ENCODE measurements at places on chromosomes 4 and X. TPM values are rescaled to one million over a fixed set of nuclear protein-coding genes. Genes with fewer than 3 reads are reported as not detected.

The C4orf50 gene
- total RNA-seq: not detected

DNA sequence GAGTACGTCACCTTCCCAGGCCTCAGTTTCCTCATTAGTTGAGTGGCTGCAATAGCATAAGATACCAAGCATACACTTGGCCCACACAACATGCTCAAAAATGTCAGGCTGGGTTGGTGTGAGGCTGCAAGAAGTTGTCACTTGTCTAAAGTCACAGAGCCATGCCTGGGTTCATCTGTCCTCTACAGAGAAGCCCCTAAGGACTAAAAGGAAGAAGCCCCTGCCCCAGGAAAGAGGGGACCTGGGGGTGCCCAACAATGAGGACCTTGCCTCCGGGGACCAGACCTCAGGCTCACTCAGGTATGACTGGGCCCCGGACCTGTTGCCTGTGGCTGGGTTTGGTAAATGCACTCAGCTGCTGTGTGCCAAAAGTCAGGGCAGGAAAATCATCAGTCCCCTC is 82.7 kb downstream of the CRMP1 start:
- H3K4me3 ChIP-seq: no peak overlapping the region
- no peaks in the 10 kb centered on the region for H3K36me3 ChIP-seq
- no peak for DNase-seq

The RAB9B gene
- 0.60 TPM for total RNA-seq

GRCh38 chrX:37993837-37994619 is 12.3 kb upstream of the SYTL5 start:
- H3K4me1 ChIP-seq: no peaks in the 10 kb centered on the region
- DNase-seq: peak; percentile 7
- no peaks in the 10 kb centered on the region for H3K27me3 ChIP-seq
- H3K4me3 ChIP-seq: no peak overlapping the region

- H3K27ac ChIP-seq: no peak overlapping the region
- no peak overlapping the region for H3K4me3 ChIP-seq
- no peak for DNase-seq
Observed at GRCh38 chr4:2352729-2353221, 65.7 kb downstream of the ZFYVE28 start.

DNA sequence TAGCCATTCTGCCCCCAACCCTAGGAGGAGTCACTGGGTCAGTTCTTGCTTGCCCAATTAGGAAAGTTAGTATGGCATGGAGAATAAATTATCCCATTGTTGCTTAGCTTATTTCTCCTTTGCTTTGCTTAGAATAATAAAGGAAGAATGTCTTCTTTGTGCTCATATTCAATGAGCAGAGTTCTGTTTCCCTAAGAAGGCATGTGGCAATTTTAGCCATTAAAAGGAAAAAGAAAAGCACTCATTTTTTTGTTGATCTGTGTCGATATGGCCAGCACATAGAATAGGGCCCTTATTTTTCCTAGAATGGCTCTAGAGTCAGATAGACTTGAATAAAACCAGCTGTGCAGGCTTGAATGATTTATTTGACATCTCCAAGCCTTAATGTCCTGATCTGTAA is 166.4 kb upstream of the PPARGC1A start:
- no peak overlapping the region for H3K27ac ChIP-seq
- no peaks in the 10 kb centered on the region for H3K4me1 ChIP-seq
- DNase-seq: no peak
- no peaks in the 10 kb centered on the region for H3K27me3 ChIP-seq
- H3K36me3 ChIP-seq: no peaks in the 10 kb centered on the region
- no peak overlapping the region for H3K4me3 ChIP-seq

The SLC7A11 gene
- 2.6 TPM for total RNA-seq

- no peaks in the 10 kb centered on the region for H3K4me1 ChIP-seq
- H3K27me3 ChIP-seq: no peaks in the 10 kb centered on the region
- no peak overlapping the region for H3K27ac ChIP-seq
- no peaks in the 10 kb centered on the region for H3K36me3 ChIP-seq
Observed at GRCh38 chr4:100679926-100680325, 162.1 kb upstream of the EMCN start.

DNA sequence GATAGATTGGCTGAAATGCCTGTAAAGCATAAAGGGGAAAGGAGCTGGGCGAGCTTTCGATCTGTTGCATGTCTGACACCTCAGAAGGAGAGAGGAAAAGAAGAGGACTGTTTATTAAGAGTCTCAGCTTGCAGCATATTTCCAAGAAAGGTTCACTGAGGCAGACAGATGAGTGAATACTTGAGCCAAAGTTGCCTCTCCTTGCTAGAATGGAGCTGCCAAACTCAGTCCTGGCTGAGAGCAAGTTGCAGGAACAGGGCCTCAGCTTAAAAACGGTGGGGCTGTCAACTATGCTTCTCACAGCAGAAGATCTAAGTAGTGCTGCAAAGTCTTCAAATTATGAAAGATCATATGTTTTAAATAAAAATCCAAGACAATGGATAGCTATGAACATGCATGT is 707.5 kb downstream of the PCDH7 start:
- H3K36me3 ChIP-seq: no peaks in the 10 kb centered on the region
- no peaks in the 10 kb centered on the region for H3K27me3 ChIP-seq
- no peak for DNase-seq
- H3K27ac ChIP-seq: no peak overlapping the region
- no peak overlapping the region for H3K4me3 ChIP-seq

DNA sequence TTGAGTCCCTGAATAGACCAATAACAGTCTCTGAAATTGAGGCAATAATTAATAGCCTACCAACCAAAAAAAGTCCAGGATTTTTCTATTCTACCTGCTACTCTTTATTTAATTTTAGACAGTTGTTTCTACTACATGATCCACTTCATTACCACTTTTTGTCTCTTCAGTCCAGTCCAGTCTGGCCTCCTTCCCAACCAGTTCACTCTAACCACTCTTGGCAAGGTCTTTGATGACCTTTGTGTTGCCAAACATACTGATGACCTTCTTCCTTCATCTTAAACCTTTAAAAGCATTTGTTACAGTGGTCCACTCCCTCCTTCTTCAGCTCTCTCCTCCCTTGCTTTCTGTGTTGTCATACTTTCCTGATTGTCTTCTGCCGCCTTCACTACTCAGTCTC is 12.8 kb upstream of the UBQLN2 start:
- no peaks in the 10 kb centered on the region for H3K27me3 ChIP-seq
- no peaks in the 10 kb centered on the region for H3K4me1 ChIP-seq
- no peaks in the 10 kb centered on the region for H3K36me3 ChIP-seq
- no peak overlapping the region for H3K27ac ChIP-seq
- no peak overlapping the region for H3K4me3 ChIP-seq

DNA sequence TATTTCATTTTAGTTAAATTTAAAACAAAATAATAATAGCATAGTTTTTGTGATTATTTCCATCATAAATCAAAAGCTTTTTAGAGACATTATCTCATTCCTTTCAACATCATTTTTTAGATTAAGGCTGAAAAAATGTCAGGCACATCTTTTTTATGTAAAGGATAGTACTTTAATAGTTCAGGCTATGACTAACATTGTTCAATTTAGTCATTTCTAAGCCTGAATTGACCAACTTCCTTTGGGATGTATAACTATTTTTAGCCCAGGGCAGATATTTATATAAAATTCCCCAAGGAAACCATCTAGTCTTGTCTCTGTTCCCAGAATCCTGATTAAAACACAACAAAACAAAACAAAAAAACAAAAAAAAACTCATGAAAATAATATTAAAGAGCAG is 145.6 kb upstream of the PCDH18 start:
- no peaks in the 10 kb centered on the region for H3K4me1 ChIP-seq
- no peaks in the 10 kb centered on the region for H3K27me3 ChIP-seq
- no peaks in the 10 kb centered on the region for H3K36me3 ChIP-seq
- no peak overlapping the region for H3K4me3 ChIP-seq
- no peak overlapping the region for H3K27ac ChIP-seq

DNA sequence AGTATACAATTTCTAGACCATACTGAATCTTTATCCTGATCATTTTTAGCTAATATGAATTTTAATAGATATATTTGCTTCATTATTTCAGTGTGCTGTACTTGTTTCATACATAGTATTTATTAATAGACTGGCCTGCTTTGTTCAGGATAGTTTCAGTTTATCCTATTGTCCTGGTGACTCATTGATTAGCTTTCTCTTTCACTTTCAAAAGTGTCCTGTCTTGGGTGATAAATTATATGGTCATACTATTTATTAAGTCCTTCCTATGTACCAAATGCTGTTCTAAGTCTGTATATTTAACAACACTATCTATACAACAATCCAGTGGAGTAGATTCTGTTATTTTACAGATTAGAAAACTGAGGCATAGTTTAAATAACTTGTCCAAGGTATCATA is 153.8 kb upstream of the RAPGEF2 start:
- DNase-seq: no peak
- no peaks in the 10 kb centered on the region for H3K4me1 ChIP-seq
- H3K4me3 ChIP-seq: no peak overlapping the region

The MUC7 gene
- total RNA-seq: not detected

- H3K4me1 ChIP-seq: no peaks in the 10 kb centered on the region
- H3K4me3 ChIP-seq: no peak overlapping the region
- no peaks in the 10 kb centered on the region for H3K36me3 ChIP-seq
- no peak overlapping the region for H3K27ac ChIP-seq
- no peaks in the 10 kb centered on the region for H3K27me3 ChIP-seq
Observed at GRCh38 chr4:154985673-154986072, 204.6 kb downstream of the RBM46 start.

DNA sequence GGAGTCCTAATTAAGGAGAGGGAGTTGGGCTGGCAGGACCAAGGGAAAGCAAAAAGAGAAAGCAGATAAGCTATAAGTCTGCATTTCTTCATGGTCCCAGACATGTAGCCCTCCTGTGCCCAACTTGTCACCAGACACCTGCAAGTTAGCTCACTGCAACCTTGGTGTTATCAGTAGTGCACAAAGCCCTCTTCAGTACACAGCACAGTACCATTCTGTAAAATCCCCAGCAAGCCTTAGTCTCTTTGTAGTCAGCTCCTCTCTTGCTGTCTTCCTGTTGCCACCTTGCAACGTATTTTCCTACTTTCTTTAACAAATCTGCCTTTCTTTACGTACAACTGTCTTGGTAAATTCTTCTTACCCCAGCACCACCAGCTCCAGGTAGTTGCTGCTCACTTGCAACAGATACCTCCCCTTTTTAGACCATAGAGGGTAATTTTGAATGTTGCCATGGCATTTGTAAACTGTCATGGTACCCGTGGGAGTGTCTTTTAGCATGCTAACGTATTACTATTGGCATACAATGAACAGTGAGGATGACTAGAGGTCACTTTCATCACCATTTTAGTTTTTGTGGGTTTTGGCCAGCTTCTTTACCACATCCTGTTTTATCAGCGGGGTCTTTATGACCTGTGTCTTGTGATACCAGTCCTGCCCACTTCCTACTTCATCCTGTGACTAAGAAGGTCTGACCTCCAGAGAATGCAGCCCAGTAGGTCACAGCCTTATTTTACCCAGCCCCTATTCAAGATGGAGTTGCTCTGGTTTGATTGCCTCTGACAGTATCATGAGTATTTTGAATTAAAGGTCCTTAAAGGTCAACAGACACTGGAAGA is 28.3 kb upstream of the AP1S2 start:
- H3K4me3 ChIP-seq: no peak overlapping the region
- no peaks in the 10 kb centered on the region for H3K36me3 ChIP-seq
- no peaks in the 10 kb centered on the region for H3K27me3 ChIP-seq
- no peak overlapping the region for H3K27ac ChIP-seq
- no peak for DNase-seq
- H3K4me1 ChIP-seq: no peaks in the 10 kb centered on the region

GRCh38 chr4:124491361-124492145 is 221.0 kb downstream of the ANKRD50 start:
- no peaks in the 10 kb centered on the region for H3K27me3 ChIP-seq
- no peak overlapping the region for H3K4me3 ChIP-seq
- H3K4me1 ChIP-seq: no peaks in the 10 kb centered on the region
- DNase-seq: no peak
- no peaks in the 10 kb centered on the region for H3K36me3 ChIP-seq
- H3K27ac ChIP-seq: no peak overlapping the region

The ALG13 gene
- total RNA-seq: 94.8 TPM

DNA sequence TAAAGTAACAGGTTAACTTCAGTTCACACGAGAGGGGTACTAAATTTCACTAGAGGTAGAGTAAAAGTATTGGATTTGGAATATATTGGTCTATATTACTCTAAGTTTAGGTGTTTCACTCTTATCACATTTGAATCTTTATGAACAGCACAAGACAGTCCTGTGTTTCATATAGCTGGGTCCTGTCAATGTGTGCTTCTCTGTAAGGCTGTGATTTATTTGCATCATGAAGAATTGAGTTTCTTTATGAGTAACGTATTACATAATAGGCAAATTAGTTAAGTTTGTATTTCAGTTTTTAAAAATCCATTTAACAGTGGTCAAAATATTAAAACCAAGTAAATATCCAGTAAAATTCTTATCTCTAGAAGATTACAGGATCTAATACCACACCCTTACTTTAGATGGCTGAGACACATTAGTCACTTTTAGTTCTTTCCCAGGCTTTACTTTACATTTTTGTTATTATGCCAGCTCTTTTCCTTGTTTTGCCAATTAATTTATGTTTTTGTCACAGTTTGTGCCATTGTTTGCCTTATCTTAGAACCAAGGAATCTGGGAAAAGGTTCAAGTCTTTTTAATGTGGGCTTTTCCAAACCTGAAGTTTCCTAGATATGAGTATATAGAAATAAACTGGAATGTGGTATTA is 32.1 kb downstream of the NUDT6 start:
- no peak overlapping the region for H3K4me3 ChIP-seq
- DNase-seq: no peak
- no peaks in the 10 kb centered on the region for H3K27me3 ChIP-seq

- no peak overlapping the region for H3K4me3 ChIP-seq
- H3K4me1 ChIP-seq: no peaks in the 10 kb centered on the region
- no peaks in the 10 kb centered on the region for H3K36me3 ChIP-seq
- H3K27me3 ChIP-seq: no peaks in the 10 kb centered on the region
- DNase-seq: no peak
Observed at GRCh38 chr4:182695009-182695408, 222.2 kb downstream of the DCTD start.

GRCh38 chrX:7054219-7055216 is 93.0 kb upstream of the STS start:
- H3K4me1 ChIP-seq: peaks cover 8% of the 10 kb centered on the region
- H3K4me3 ChIP-seq: no peak overlapping the region
- DNase-seq: no peak
- no peaks in the 10 kb centered on the region for H3K27me3 ChIP-seq
- H3K27ac ChIP-seq: peak overlapping the region; percentile 3

DNA sequence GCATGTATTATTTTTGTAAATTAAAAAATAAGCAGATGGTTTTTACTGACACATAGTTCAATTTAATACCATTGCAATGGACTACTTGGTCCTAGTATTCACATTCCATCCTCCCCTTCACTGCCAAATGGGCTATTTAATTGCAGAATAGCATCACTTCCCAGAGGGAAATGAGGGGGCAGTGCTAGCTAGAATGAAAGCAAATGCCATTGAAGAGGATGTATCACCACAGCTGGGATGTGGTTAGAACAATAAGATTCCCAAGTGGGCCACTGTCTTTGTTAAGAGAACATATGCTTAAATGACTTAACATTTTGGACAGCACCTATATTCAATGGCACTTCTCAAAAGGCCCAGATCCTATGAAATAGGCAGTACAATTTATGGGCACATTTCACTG is 224.7 kb downstream of the RBMX2 start:
- no peaks in the 10 kb centered on the region for H3K4me1 ChIP-seq
- H3K36me3 ChIP-seq: no peaks in the 10 kb centered on the region
- no peak overlapping the region for H3K4me3 ChIP-seq

All from naive thymus-derived CD4-positive, alpha-beta T cell (primary cell).